ENCODE measurements at places on chromosomes 6 and 20. TPM values are rescaled to one million over a fixed set of nuclear protein-coding genes. Genes with fewer than 3 reads are reported as not detected.

NKAIN2 gene
- total RNA-seq, result not detected

MEP1A gene
- total RNA-seq, result not detected

HEY2 gene
- total RNA-seq, result 3.6 TPM

TMC2 gene
- total RNA-seq, result 0.24 TPM

OR12D3 gene
- not detected for total RNA-seq

BPI gene
- 0.47 TPM for total RNA-seq

PSORS1C2 gene
- total RNA-seq, result not detected

CPXM1 gene
- total RNA-seq, result 25.8 TPM

TPBG gene
- 19.3 TPM for total RNA-seq

TNFRSF6B gene
- total RNA-seq, result 3.6 TPM

KCNQ2 gene
- total RNA-seq, result not detected

PRL gene
- 0.39 TPM for total RNA-seq

MAS1 gene
- total RNA-seq, result 0.03 TPM

RBBP8NL gene
- total RNA-seq, result 1.1 TPM

OR2J3 gene
- total RNA-seq, result not detected

WFDC12 gene
- 0.73 TPM for total RNA-seq

PTCRA gene
- total RNA-seq, result 2.0 TPM

SLC22A7 gene
- not detected for total RNA-seq

FAM50B gene
- total RNA-seq, result 11.6 TPM

NT5E gene
- 10.0 TPM for total RNA-seq

VIP gene
- 0.23 TPM for total RNA-seq

GJA1 gene
- total RNA-seq, result 162 TPM

BANF2 gene
- total RNA-seq, result not detected

GMNN gene
- total RNA-seq, result 25.0 TPM

IRAK1BP1 gene
- total RNA-seq, result 5.1 TPM

TINAG gene
- total RNA-seq, result not detected

SLC26A8 gene
- total RNA-seq, result not detected

DEF6 gene
- total RNA-seq, result 9.9 TPM

GSTA3 gene
- 0.50 TPM for total RNA-seq

TASP1 gene
- total RNA-seq, result 12.9 TPM

MOG gene
- total RNA-seq, result not detected

DPPA5 gene
- not detected for total RNA-seq

TPX2 gene
- 5.1 TPM for total RNA-seq

BEND6 gene
- total RNA-seq, result 3.8 TPM

TCP11 gene
- total RNA-seq, result 0.35 TPM

PTK7 gene
- 89.2 TPM for total RNA-seq

HLA-DPA1 gene
- 476 TPM for total RNA-seq

DYNLT2 gene
- 1.7 TPM for total RNA-seq

TRIM31 gene
- 0.99 TPM for total RNA-seq

LKAAEAR1 gene
- total RNA-seq, result 0.45 TPM

PACSIN1 gene
- total RNA-seq, result 0.09 TPM

TRIM38 gene
- total RNA-seq, result 13.1 TPM

FRS3 gene
- total RNA-seq, result 5.3 TPM

TPD52L1 gene
- total RNA-seq, result 17.4 TPM

TTBK1 gene
- 0.08 TPM for total RNA-seq

DNAH8 gene
- 0.03 TPM for total RNA-seq

FKBP1C gene
- 1.3 TPM for total RNA-seq

CLPSL1 gene
- not detected for total RNA-seq

IP6K3 gene
- total RNA-seq, result 3.4 TPM

SEC23B gene
- total RNA-seq, result 72.0 TPM
